Hypothalamus (tissue), 51 donors: ENCODE measurements at places on chromosomes 4 and X.

DNA sequence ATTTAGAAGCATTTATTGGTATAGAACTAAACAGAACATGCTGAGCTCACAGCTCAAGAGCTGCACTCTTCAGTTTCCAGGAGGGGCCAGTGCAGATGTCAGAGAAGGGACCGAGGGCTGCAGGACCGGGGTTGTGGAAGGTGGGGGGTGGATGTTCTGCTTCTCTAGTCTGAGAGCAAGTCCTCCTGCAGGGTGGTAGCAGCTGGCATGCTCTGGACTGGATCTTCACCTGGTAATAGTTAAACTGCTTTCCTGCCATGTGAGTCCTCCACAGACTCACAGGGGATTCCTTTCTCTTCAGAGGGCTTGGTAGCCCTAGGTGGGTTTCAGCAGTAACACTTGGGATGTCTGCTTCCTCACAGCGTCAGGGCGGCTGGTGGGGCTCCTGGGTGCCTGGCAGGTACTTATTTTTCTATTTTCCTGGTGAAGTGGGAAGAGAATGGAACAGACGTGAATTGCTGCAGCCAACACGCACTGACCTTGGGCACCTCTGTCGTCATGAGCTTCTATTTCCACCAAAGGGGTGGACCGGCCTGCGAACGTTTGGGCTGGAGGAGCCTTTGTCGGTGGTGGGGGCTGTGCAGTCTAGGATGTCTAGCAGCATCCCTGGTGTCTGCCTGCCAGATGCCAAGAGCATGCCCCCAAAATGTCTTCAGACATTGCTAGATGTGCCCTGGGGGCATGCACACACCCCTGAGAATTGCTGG is 2.5 kb downstream of the MAEA start:
- DNase-seq, result no peak

GRCh38 chr4:187276736-187277408 is 553.2 kb upstream of the FAT1 start:
- no peak for DNase-seq

GRCh38 chr4:5708449-5709206 is at the start of gene EVC2:
TSS of gene EVC2 (minus strand) at chr4:5708559. CDS start at chr4:5708513, 46 bp downstream.
- no peak for DNase-seq

GRCh38 chrX:136780763-136781162 is at the start of gene ARHGEF6:
TSS of gene ARHGEF6 (minus strand) at chrX:136780932. CDS start at chrX:136780882, 50 bp downstream.
- no peak for DNase-seq

- DNase-seq, result no peak
Measured at GRCh38 chrX:106692425-106693065, 34.0 kb upstream of the RNF128 start.
